Esophagus muscularis mucosa (tissue), 4 donors: ENCODE measurements at places on chromosomes 7 and 10.

GRCh38 chr7:50838675-50839377 lies 56.1 kb upstream of the GRB10 start:
- no peak for DNase-seq

GRCh38 chr10:35219292-35219691 lies 92.6 kb downstream of the CREM start:
- DNase-seq: no peak

GRCh38 chr7:124269774-124270173 lies 236.9 kb upstream of the TMEM229A start:
- DNase-seq: no peak

DNA sequence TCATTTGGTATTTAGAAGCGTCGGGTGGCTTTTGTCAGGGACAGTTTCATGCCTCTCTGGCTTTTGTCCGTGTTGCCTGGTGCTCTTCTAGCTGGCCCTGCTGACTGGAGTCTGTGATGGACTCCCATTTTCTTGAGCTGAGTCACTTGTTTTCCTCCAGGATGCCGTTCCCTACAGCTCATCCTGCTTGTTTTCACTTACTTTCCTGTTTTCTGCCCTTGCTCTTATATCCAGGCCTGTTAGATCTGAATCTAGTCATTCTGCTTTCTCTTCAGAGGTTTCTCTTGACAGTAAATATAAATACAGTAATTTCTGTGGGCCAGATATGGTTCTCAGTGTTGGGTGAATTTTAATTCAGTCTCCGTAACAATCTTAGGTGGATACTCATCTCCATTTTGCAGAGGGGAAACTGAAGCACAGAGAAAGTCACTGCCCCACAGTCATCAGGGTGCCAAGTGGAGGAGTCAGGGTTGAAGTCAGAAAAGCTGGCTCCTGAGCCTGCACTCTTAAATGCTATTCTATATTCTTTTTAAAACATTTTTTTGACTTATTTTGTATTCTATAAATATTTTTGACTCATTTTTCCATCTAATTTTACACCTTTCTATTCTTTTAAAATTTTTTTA lies 85.4 kb downstream of the CCNY start:
- no peak for DNase-seq

- DNase-seq: no peak
These were observed 15.2 kb upstream of the UBE2D1 start for GRCh38 chr10:58319599-58319998.

GRCh38 chr10:34689053-34689452 lies 126.0 kb downstream of the PARD3 start:
- peak; percentile 64 for DNase-seq

GRCh38 chr7:36506820-36507219 lies 117.2 kb downstream of the ANLN start:
- DNase-seq: peak; percentile 72

DNA sequence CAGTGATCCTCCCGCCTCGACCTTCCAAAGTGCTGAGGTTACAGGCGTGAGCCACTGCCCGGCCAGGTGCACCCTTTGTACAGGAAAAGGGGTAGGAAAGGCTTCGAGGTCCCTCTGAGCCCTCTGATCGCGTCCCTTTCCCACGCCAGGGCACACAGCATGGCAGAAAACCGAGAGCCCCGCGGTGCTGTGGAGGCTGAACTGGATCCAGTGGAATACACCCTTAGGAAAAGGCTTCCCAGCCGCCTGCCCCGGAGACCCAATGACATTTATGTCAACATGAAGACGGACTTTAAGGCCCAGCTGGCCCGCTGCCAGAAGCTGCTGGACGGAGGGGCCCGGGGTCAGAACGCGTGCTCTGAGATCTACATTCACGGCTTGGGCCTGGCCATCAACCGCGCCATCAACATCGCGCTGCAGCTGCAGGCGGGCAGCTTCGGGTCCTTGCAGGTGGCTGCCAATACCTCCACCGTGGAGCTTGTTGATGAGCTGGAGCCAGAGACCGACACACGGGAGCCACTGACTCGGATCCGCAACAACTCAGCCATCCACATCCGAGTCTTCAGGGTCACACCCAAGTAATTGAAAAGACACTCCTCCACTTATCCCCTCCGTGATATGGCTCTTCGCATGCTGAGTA lies 871 bp downstream of the POP7 start:
- DNase-seq: no peak

DNA sequence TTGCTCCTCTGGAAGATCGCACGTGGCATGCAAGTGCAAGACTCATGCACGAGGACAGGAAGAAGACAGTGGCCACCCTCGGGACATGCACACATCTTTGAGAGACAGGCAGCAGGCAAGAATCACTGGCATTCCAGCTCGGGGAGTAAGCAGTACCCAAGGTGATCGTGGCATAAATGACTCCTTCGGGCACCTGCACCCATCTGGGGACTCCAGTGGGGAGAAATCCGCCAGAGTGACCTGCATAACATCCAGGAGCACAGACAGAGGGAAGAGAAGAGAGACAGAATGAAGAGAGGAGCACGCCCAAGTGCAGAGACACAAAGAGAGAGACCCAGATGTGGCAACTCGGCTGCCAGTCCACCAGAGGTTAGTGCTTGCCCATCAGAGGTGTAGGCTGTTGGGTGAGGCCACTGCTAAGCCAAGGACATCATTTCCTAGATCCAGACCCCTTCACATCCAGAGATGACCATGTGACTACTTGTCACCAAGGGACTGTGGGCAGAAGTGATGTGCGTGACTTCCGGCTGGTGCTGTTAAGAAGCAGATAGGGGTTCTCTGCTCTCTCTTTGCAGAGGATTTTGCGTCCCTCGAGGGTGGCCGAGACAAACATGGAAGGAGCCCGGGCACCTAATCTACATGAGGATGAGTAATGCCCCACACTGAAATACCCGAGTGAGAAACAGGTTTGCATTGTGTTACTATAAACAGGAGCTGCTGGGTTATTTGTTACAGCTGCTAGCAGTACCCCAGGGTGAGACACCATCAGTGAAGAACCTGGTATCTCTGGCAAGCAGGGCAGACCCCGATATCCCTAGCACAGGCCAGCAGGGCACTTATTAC lies 80.6 kb downstream of the VWA2 start:
- no peak for DNase-seq

DNA sequence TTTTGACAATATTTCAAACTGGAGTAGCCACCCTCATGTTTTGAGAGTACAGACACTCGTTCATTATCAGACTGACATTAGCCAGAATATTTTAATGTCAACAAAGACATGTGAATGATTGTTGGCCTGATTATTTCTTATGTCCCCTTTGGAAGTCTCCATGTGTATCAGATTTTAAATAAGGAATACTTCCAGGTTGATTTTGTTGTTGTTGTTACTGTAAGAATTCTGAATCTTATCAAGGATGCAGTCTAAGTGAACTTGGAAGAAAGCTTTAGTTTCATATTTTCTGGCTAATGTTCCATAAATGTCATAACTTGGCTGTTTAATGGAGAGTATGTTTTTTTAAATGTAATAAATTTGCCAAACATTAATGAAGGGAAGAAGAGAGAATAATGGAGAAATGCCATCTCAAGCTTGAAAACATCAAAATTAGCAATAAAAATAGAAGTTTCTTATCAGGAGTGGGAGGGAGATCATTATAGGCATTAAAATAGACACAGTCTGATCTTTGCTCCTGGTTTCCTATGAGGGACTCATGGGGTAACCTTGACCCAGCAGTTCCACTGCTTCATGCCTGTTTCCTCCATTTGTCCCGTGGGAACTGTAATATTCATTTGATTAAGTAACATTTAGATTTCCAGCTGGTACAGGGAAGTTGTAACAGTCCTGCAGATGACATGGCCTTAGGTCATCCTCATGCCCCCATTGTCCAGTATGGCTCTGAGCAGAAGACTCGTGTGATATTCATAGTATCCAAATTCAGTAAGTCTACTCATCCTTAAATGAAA lies 122.4 kb upstream of the KIAA1217 start:
- DNase-seq: no peak

DNA sequence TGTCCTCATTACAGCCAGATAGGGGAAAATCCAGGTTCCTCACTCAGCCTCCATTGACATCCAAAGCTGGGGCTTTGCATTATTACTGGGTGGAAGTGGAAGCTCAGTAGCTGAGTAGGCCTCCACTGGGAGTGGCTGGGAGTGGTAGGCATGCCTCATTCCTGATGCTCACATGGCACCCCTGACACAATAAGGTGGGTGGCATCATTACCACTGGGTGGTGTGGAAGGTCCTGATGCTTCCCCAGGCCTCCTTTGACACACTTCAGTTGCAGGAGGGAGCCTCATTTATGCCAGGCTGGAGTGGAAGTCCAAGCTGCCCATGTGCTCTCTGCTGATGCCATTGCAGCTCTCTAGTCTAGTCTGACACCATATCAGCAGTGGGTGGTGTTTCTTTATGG lies 48.2 kb upstream of the GPR141 start:
- DNase-seq: no peak

- DNase-seq: no peak
These were observed 188.6 kb downstream of the AUTS2 start for GRCh38 chr7:69786730-69787395.

DNA sequence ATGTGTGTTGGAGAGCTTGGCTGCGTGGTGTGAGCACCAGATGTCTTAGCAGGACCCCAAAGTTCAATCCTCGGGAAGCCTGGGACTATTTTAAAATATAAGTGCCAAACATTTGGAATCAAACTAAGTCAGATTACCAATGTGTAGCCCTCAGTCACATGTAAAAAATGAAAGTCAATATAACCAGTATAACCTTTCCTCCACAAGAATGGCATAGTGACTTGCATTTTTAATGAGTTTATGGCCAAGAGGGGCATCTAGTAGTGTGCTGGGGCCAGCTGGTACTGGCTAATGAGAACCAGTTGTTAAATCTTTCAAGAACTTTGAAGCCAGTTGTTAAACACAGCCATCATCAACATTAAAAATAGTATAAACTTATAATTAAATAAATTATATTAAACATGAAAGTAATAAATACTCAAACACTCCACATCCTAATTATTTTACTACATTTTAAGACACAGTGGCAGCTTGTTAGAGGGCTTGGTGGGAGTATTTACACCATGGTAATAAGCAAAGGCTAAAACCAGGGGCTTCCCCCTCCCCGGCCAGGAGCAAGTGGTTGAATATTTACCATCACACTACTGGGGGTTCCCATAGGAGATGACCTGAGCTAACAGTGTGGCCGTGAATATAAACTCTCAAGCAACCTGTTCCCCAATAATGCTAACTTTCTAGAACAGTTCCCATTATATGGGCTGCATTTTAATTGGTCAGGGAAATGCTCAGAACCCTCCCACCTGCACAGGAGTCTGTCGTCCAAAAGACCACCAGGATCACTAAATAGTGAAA lies 7.9 kb upstream of the FAM170B start:
- no peak for DNase-seq

- DNase-seq: no peak
These were observed 215.7 kb upstream of the CDC14C start for GRCh38 chr7:48708635-48709034.

DNA sequence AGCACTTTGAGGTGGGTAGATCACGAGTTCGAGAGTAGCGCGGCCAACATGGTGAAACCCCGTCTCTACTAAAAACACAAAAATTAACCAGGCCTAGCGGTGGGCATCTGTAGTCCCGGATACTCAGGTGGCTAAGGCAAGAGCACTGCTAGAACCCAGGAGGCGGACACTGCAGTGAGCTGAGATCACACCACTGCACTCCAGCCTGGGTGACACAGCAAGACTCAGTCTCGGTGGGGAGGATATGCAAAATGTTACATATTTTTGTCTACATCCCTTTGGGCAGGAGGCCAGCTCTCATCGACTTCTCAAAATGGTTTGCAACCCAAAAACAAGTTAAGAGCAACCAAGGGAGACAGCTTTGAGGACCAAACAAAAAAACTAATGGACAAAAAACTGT lies 8.2 kb downstream of the ATE1 start:
- no peak for DNase-seq

DNA sequence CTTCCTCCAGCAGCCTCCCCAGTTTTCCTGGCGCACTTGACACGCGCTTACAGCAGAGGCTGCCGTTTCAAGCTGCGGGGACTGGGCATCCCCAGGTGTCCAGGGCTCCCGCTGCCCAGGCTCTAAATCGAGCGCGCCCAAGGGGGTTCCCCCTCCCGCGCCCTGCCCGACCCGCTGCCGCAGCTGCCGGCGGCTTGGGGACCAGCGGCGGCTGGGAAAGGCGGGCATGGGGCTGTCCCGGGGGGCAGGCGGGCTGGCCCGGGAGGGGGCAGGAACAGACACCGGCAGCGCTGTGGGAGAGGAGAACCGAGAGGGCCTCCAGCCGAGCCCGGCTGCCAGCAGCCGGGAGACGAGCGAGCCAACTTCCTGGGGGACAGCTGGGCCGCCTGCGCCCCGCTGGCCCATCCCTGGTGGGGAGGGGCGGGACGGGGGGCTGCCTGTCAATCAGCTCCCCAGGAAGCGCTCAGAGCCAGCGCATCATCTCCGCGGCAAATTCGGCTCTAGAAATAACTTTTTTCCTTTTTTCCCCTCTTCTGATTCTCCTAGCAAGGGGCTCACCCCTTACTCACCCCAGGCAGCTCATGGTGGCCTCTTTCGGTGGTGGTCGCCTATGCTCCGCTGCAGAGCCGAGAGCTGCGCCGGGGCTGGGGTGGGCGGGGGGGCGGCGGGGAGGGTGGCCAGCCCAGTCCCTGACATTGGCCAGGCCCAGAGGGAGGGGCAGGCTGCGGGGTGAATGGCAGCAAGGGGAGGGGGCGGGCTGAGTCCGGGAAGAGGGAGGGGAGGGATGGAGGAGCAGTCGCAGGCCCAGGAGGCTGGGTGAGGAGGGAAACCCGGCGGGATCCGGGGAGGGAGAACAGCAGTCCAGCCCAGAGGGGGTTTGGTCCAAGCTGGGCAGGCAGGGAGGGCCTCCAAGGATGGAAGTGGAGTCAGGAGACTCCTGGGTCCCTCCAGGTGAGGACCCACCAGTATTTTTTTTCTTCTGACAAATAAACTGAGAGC lies 14.7 kb downstream of the GRID2IP start:
- no peak for DNase-seq

DNA sequence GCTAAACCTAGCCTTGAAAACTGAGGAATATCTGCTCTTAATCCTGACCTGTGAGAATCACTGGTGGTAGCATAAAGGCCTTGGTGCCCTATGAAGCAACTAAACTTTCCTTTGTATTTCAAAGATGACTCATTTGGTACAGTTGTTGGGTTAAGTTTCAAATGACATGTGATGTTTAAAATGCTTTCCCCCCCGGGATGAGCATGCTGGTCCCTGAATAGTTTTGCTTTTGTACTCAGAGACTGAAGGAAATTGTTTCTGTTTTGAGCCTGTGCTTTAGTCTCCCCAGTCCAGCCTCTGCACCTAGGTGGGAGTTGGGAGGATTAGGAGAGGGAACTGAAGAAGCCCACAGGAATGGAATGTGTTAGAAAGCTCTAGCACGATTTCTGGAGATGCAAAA lies 258.9 kb upstream of the NPY start:
- DNase-seq: no peak

DNA sequence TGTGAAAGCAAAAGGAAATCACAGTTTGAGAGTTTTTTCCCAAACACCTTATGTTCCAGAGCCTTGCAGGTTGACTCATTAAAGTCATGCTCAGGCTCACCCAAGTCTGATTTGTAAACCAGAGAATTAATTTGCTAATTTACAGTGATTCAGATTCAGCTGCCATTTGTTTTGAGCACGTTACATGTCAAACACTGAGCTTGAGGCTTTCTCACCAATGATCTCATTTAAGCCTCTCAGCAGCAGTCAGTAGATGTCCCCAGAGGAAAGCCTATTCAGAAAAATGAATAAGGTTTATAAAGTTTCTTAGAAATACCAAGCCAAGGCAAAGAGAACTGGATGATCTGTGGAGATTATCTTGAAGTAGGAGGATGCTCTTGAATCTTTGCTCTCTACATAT lies 420.4 kb downstream of the HTR7 start:
- no peak for DNase-seq
